Activated naive CD4-positive, alpha-beta T cell treated with anti-CD3 and anti-CD28 coated beads, Interleukin-2, amount 10 ng/mL, durations not matched to agents 7 days and 5 days (primary cell): ENCODE measurements at places on chromosomes 11 and 22.

DNA sequence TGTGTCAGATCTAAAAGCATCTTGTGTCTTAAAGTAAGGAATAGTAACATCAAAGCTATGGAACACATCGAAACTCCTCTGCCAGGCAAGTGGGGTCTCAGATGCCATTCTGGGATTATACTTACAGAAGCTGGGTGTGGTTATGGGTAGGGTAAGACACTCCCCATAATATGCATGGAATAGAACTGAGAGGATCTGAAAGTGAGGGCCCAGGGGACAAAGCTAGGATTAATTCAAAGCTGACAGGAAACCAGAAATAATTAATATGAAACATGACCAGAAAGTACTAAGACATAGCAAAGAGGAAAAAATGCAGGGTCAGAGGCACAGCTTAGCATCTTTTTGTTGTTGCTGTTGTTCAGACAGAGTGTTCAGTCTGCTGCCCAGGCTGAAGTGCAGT, 40.2 kb upstream of the EED start:
- no peak for DNase-seq

DNA sequence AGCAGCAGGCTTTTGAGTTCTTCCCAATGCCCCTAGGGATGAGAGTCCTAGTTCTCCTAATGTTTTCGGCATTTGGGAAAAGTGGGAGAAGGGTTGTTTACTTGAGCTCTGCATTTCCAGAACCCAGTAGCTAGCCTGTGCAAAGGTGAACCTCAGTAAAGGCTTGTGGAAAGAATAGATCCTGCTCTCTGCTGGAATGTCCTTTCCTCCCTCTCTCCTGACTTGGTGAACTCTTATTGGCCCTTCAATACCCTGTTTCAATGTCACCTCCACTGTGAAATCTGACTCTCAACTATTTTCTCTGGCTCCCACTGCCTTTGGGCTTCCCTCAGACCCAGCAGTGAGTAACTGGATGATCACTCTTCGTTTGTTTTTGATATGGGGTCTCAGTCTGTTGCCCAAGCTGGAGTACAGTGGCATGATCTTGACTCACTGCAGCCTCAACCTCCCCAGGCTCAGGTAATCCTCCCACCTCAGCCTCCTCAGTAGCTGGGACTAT, 2.4 kb upstream of the UVRAG start:
- DNase-seq: no peak

DNA sequence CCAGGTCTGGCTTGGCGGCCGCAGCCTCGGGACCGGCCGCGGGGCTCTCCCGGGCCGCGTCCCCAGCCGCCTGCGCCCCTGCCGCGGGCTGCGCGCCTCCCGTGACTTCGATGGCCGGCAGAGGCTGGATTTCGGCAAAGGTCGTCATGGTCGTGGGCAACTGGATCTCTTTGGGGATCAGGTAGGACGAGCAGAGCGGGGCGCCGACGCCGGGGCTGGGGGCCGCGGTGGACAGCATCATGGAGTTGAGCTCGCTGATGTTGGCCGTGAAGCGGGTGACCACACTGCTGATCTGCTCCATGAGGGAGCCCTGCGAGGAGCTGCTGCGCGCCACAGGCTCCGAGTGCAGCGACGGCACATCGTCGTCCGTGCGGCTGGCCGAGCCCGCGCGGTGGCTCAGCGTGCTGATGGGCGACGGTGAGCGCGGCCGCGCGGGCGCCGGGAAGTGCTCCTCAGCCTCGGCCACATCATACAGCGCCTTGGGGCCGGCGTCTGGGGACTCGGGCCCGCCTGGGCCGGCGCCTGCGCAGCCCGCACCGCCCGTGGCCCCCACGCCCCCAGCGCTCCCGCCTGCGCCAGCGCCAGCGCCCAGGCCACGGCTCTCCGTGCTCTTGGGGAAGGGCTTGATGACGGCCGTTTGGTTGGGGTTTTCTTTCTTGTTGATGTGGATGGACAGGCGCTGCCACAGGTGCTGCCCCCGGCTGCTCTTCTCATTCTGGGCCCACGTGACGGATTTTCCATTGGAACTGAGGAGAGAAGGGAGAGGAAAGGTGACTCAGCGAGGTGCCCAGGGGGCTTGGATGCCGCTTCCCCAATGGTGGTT, 171.4 kb upstream of the CTSC start:
- DNase-seq: peak; percentile 37

DNA sequence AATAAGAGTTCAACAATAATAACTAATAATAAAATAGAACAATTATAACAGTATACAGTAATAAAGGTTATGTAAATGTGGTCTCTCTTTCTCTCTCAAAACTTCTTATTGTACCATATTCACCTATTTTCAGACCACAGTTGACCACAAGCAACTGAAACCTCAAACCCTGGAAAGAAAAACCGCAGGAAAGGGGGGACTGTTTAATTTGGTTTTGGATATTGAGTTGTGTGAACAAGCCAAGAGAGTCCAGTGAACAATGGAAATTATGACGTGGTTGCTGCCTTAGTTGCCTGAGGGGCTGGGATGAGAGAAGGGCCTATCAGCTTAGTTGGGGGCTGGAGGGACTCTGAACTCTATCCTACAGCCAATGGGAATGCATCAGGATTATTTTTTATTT, 178.7 kb upstream of the POU2AF2 start:
- DNase-seq: no peak

GRCh38 chr22:30167734-30168133, 78.8 kb downstream of the LIF start:
- DNase-seq: no peak

DNA sequence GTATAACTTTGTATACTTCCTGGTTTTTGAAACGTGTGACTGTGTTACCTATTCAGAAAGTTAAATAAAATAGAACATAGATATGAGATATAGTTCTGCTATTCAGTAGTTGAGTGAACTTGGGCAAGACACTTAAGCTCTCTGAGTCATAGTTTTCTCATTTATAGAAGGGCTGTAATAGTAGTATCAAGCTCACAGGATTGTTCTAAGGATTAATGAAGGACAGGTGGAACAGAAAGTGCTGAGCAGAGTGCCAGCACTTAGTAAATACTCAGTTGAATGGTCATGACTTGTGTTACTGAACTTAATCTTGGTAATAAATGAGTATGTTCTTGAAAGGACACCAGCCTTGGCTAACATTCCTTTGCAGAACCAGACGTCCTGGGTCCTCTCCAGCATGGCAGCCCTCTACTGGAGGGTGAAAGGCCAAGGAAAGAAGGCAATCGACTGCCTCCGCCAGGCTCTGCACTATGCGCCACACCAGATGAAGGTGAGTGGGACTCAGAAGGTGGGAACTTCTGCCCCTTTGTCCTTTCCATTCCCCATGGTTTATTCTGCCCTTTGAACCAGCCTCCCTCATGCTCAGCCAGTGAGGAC, 131.2 kb downstream of the TTC17 start:
- DNase-seq: no peak
